ENCODE measurements at places on chromosomes 16 and 17.

- DNase-seq: peak; percentile 73
Measured at GRCh38 chr16:20774703-20775362, 11.0 kb downstream of the ACSM3 start.

DNA sequence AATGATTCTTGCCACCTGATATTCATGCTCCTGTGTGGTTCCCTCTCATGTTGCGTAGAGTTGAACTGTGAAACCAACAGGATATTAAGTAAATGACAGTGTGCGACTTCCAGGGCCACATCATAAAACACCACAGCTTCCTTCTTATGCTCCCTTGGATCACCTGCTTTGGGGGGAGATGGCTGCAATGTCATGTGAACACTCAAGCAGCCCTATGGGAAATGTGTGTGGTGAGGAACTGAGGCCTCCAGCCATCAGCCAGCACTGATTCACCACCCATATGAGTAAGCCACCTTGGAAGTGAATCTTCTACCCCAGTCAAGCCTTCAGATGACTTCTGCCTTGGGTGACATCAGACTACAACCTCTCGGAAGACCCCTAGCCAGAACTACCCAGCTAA is 427.5 kb downstream of the UTP18 start:
- DNase-seq: no peak

DNA sequence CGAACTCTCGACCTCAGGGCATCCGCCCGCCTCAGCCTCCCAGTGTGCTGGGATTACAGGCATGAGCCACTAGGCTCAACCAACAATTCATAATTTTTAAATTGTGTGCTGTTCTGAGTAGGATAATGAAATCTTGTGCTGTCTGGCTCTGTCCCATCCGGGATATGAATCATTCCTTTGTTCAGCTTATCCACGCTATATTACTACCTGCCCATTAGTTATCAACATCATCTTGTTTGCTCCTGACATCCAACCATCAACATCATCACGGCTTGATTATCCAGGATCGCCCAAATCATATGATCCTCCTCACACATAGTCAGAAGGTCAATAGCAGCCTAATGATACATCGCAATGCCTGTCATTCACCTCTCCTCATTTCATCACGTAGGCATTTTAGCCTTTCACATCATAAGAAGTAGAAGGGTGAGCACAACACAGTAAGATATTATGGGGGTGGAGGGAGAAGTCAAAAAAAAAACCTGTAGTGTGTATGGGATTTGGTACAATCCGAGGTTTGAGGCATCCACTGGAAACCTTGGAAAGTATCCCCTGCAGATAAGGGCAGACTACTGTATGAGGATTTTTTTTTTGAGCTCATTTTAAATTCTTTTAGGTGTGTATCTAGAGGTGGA is 77.0 kb upstream of the SIAH1 start:
- DNase-seq: no peak

DNA sequence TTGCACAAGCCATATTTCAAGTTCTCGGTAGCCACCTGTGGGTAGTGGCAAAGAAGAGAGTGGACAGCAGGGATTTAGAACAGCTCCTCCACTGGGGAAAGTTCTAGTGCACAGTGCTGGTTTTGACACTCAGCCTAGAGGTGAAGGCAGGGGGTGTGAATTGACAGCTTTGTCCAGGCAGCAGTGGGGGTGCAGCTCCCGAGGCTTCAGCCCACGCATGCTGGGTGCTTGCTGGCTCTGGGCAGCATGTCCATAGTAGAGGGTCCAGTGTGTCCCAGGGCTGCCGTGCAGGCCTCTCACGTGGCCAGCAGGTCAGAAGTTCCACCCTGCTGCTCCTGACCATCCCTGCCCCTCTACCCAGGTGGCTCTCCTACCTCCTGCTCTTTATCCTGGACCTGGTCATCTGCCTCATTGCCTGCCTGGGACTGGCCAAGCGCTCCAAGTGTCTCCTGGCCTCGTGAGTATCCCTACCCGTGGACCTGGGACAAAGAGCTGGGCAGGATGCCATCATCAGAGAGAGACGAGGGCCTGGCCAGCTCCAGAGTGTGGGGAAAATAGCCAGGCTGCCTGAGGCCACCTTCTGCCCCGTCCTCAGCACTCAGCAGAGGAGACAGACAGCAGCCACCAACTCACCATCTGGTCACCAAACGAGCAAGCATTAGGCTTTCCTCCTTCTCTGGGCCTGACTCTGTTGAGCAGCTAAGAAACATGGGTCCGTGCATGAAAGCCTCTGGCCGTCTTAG is 29.8 kb downstream of the TTYH2 start:
- no peak for DNase-seq

DNA sequence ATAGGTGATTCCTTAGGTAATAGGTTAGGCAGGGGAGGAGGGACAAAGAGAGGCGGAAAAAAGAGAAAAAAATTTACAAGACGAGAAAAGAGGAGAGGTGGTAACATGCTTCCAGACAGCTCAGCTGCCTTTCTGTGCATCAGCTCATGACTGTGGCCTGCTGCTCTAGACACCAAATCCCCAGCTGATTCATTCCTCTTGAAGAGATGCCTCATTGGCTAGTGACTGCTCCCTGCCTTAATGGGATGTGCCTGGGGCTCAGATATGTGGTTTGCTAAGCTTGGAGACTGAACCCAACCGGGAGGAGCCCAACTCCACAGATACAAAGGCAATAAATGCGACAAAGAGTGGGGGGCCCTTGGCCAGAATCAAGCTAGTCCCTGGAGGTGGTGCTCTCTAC is 105.9 kb upstream of the FAM20A start:
- DNase-seq: no peak

- peak; percentile 63 for DNase-seq
Measured at GRCh38 chr17:64095144-64095882, 34.6 kb downstream of the ERN1 start.

DNA sequence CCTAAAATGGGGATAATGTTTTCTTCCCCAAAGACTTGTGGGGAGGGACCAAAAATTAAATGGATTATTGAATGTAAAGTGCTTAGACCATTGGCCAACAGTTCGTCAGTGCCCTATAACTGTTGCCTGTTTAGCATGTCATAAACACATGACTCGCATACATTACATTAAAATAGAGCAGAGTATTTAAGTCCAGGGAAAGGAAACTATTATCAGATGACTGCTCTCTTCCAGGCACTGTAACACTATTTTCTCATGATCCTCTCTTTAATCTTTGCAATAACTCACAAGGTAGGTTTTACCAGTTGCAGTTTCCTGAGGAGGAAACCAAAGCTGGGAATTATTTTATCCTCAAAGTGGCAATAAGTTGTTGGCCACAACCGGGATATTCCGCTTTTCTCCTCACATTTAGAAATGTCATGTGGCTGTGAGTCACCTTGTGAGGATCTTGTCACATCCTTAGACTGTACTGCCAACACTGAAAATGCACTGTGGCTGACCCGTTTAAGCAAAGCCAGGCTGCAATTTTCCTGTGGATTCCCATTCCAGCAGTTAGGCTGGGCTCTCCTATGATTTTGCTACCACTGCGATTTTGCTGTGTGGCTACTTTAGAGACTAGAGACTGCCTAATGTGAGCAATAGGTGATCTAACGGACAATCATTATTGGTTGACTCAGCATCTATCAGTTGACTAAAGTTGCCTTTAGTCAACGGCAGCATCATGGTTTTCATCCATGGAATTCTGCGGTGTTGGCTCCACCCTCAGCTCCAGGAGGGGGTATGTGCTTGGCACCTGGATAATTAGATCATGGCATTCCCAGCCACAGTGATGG is 58.3 kb upstream of the DHX40 start:
- DNase-seq: no peak

DNA sequence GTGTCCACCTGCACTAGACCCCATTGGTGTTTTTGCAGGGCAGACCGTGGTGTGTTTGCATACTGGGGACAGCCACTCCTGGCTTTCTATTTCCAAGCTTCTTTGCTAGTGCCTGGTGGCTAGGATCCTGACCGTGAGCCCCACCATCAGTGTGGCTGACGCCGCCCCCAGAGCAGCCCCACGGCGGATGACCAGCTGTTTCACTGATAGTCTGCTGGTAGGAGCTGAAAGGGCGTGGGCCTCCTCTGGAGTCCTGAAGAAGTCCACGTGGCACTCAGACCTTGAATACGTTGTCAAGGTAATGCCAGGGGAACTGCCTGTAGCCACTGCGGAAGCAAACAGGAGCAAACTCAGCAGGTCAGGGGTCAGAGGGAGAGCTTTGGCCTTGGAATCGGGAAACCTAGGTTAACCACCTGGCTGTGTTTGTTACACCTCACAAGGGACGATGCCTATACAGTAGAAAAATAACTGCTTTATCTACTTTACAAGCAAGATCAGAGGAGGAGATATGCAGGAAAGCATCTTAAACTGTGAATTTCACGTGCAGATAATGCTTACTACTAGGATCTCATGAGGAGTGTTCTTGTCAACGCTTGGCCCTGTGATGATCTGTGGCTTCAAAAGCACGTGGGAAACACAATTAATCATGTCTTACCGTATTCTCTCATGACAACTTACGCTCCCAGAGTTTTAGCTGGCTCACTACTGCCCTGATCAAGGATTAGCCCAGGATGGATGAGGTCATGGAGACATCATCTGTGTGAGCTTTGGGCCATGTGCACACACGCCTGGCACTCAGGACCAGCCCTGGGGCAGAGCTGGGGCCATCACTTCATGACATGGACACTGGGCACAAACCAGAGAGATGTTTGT is 30.3 kb downstream of the ALDH3A2 start:
- no peak for DNase-seq

GRCh38 chr17:78114831-78115723 is 13.5 kb downstream of the TMC6 start:
- DNase-seq: no peak

GRCh38 chr17:15119968-15120367 is 145.2 kb downstream of the PMP22 start:
- no peak for DNase-seq

Measured in activated naive CD4-positive, alpha-beta T cell treated with anti-CD3 and anti-CD28 coated beads for 36 hours (primary cell).